ENCODE measurements at places on chromosomes 2 and 18.
A peak's percentile ranks its signal among the peaks of the same experiment; 100 is the strongest.

- DNase-seq, result no peak
These were observed 205.8 kb upstream of the SALL3 start for GRCh38 chr18:78773819-78774218.

DNA sequence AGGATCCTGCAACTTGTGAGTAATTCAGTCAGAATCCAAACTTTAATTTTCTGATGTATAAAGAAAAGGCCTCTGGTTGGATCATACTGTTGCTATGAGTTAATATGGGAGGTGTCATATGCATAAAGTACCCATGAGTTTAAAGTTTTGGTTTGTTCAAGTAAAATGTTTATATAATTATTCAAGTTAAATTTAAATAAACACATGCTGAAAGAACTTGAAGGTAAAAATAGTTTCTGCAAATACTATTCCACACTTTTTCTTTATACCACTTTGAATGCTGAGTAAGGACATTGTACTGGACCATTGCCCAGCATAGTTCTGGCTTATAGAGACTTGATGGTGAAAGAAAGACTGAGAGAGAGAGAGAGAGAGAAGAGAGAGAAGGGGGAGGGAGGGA lies 30.7 kb downstream of the PKP4 start:
- peak; percentile 40 for DNase-seq

- DNase-seq, result no peak
These were observed 19.3 kb downstream of the STK25 start for GRCh38 chr2:241489088-241489487.

DNA sequence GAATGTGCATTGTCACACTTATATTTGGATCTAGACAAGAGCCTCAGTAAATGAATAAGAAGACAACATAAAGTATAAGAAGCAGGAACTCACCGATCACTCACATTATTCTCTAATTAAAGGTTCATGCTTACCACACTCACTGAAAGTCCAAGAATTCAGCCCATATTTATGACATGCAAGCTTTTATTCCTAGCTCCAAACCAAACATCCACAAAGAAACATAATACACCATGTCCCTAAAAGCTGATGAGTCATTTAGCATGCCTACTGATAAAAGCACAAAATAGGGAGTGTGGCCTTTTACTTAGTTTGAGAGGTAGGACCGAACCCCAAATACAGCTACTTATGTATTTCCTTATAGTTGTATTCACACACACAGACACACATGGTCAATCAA lies 1094.6 kb upstream of the CDH2 start:
- no peak for DNase-seq

GRCh38 chr2:1632002-1632348 lies 112.3 kb downstream of the PXDN start:
- DNase-seq, result no peak

GRCh38 chr2:1687254-1687653 lies 57.1 kb downstream of the PXDN start:
- no peak for DNase-seq

DNA sequence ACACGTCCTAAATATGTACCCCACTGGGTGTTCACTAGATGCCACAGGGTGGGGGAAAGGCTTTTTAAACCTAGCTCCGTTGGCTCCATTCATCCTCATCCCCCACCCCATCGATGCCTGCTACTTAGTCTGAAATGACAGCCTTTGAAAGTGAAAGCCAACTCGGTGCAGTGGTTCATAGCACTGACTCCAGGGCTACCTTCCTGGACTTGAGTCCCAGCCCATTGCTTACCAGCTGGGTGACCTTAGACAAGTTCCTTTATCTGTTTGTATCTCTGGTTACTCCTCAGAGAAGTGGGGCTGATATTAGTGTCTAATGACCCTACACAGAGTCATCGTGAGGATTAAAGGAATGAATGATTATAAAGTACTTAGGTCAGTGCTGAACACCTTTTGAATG lies 24.4 kb downstream of the EHD3 start:
- DNase-seq, result no peak

GRCh38 chr2:112692918-112693317 lies 27.9 kb upstream of the NT5DC4 start:
- peak; percentile 41 for DNase-seq

- no peak for DNase-seq
These were observed 134.7 kb downstream of the RIF1 start for GRCh38 chr2:151544449-151544848.

- peak; percentile 15 for DNase-seq
These were observed 199.4 kb downstream of the SATB2 start for GRCh38 chr2:199258291-199258690.

GRCh38 chr18:79406708-79407107 lies 11.0 kb downstream of the NFATC1 start:
- DNase-seq, result no peak

- DNase-seq, result no peak
These were observed 60.7 kb downstream of the SDC1 start for GRCh38 chr2:20164061-20164733.

- DNase-seq, result no peak
These were observed 833.2 kb upstream of the GYPC start for GRCh38 chr2:125822746-125823145.

- DNase-seq, result no peak
These were observed 38.3 kb upstream of the ST3GAL5 start for GRCh38 chr2:85926931-85927661.

DNA sequence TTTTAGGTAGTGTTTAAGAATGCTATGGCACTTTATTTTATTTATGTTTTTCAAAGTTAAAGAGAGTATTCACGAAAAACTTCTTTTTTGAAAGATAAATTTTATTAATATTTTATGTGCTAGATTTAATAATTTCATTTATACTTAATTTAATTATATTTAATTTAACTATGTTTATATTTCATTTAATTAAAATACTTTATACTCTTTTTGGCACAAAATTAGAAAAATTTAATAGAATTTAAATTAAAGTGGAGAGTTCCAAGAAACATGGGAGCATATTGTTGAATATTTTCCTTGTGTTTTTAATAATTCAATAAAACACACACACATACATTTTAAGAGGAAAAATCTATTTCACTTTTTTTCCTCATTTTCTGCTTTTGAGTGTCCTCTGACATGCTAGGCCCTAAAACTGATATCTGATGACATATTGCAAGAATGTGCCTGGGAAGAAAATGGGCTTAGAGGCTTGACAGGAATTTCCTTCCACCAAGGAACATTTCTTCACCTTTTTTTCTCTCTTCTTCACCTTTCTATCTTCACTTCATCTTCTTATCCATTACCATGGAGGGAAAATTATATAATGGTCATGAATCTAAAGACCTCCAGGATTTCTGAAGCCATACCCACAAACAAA lies 15.4 kb downstream of the ARHGAP28 start:
- DNase-seq, result peak; percentile 12

GRCh38 chr2:238684362-238685326 lies 163.2 kb upstream of the TWIST2 start:
- peak; percentile 55 for DNase-seq

GRCh38 chr2:74439373-74439772 lies 2.4 kb downstream of the RTKN start:
- no peak for DNase-seq

GRCh38 chr2:216653093-216653799 lies 20.0 kb downstream of the IGFBP2 start:
- DNase-seq, result no peak

GRCh38 chr2:197298609-197299008 lies 12.0 kb downstream of the ANKRD44 start:
- no peak for DNase-seq

Measured in renal cortical epithelial cell (primary cell).